ENCODE measurements at places on chromosomes 1 and 21. TPM values are rescaled to one million over a fixed set of nuclear protein-coding genes. Genes with fewer than 3 reads are reported as not detected.

HFM1 gene
- 0.35 TPM for total RNA-seq

CD1B gene
- not detected for total RNA-seq

GJA5 gene
- total RNA-seq, result 1.1 TPM

TFF1 gene
- total RNA-seq, result 0.83 TPM

ANKRD35 gene
- total RNA-seq, result 2.4 TPM

TAS1R1 gene
- total RNA-seq, result 0.05 TPM

SHISA4 gene
- total RNA-seq, result 4.4 TPM

GNG4 gene
- not detected for total RNA-seq

C1orf74 gene
- total RNA-seq, result 1.3 TPM

LINGO4 gene
- 0.15 TPM for total RNA-seq

TPTE gene
- total RNA-seq, result not detected

ANKRD34A gene
- 0.65 TPM for total RNA-seq

CELSR2 gene
- total RNA-seq, result 3.9 TPM

CRTC2 gene
- 23.8 TPM for total RNA-seq

TRIM67 gene
- 0.03 TPM for total RNA-seq

RCSD1 gene
- 3.7 TPM for total RNA-seq

SPRR1B gene
- not detected for total RNA-seq

GPR37L1 gene
- not detected for total RNA-seq

AXDND1 gene
- not detected for total RNA-seq

GCSAML gene
- not detected for total RNA-seq

C1QA gene
- 65.3 TPM for total RNA-seq

SLAMF8 gene
- 0.53 TPM for total RNA-seq

LRRN2 gene
- 0.15 TPM for total RNA-seq

AMPD1 gene
- total RNA-seq, result not detected

ATP6V1G3 gene
- total RNA-seq, result not detected

FMN2 gene
- total RNA-seq, result not detected

THEM5 gene
- not detected for total RNA-seq

CLIC6 gene
- total RNA-seq, result 0.45 TPM

MATN1 gene
- total RNA-seq, result not detected

KCNN3 gene
- total RNA-seq, result 0.23 TPM

C1orf116 gene
- total RNA-seq, result 0.55 TPM

CMPK1 gene
- total RNA-seq, result 119 TPM

CCDC185 gene
- not detected for total RNA-seq

PGLYRP3 gene
- not detected for total RNA-seq

HYI gene
- total RNA-seq, result 47.1 TPM

MYOC gene
- not detected for total RNA-seq

ZNF697 gene
- total RNA-seq, result 3.6 TPM

FBXO44 gene
- 11.6 TPM for total RNA-seq

ANXA9 gene
- 9.3 TPM for total RNA-seq

CBR3 gene
- not detected for total RNA-seq

IRF6 gene
- total RNA-seq, result 30.0 TPM

KRTAP13-2 gene
- not detected for total RNA-seq

AMPD2 gene
- total RNA-seq, result 56.1 TPM

PMVK gene
- total RNA-seq, result 40.2 TPM

SERPINC1 gene
- total RNA-seq, result 2,515 TPM
